ENCODE measurements at places on chromosomes 16 and 17. TPM values are rescaled to one million over a fixed set of nuclear protein-coding genes. Genes with fewer than 3 reads are reported as not detected.

The MMP28 gene
- total RNA-seq, result not detected

The ALDH3A1 gene
- total RNA-seq, result not detected

The BIRC5 gene
- total RNA-seq, result 75.7 TPM

The VMP1 gene
- total RNA-seq, result 151 TPM

The EVPLL gene
- total RNA-seq, result not detected

The QRICH2 gene
- total RNA-seq, result 1.6 TPM

The HP gene
- not detected for total RNA-seq

The KRT20 gene
- total RNA-seq, result not detected

The PIMREG gene
- 41.6 TPM for total RNA-seq

The MMD gene
- 3.7 TPM for total RNA-seq

The IGFALS gene
- not detected for total RNA-seq

The GAS2L2 gene
- total RNA-seq, result not detected

The SERPINF2 gene
- not detected for total RNA-seq

The ALOX15 gene
- total RNA-seq, result not detected

The GPRC5C gene
- not detected for total RNA-seq

The CCL14 gene
- not detected for total RNA-seq

The NOMO2 gene
- total RNA-seq, result 262 TPM

The TMEM238L gene
- total RNA-seq, result not detected

The ATP2C2 gene
- not detected for total RNA-seq

The HOXB2 gene
- total RNA-seq, result not detected

The WFDC1 gene
- total RNA-seq, result 30.9 TPM

The ESRP2 gene
- 0.17 TPM for total RNA-seq

The DNAI2 gene
- not detected for total RNA-seq

The ALG1 gene
- total RNA-seq, result 47.1 TPM

The NME3 gene
- total RNA-seq, result 61.1 TPM

The TPSAB1 gene
- not detected for total RNA-seq

The FOXJ1 gene
- total RNA-seq, result not detected

The SLC5A10 gene
- not detected for total RNA-seq

The DBNDD1 gene
- 2.3 TPM for total RNA-seq

The TAX1BP3 gene
- 315 TPM for total RNA-seq

The RGS11 gene
- 2.5 TPM for total RNA-seq

The KRTAP3-2 gene
- total RNA-seq, result not detected

The CX3CL1 gene
- not detected for total RNA-seq

The NOS2 gene
- total RNA-seq, result not detected

The KLHL36 gene
- total RNA-seq, result 40.1 TPM

The SECTM1 gene
- total RNA-seq, result 2.3 TPM

The CMTM1 gene
- 3.5 TPM for total RNA-seq

The TNFSF12 gene
- total RNA-seq, result 26.5 TPM

The CDH13 gene
- 12.3 TPM for total RNA-seq

The EIF3CL gene
- 63.5 TPM for total RNA-seq

The ZFPM1 gene
- total RNA-seq, result 6.5 TPM

Data from HFFc6 (cell line).